ENCODE measurements at places on chromosomes 11 and 22.

GRCh38 chr11:8363921-8364320, 100.2 kb upstream of the LMO1 start:
- no peak for DNase-seq

DNA sequence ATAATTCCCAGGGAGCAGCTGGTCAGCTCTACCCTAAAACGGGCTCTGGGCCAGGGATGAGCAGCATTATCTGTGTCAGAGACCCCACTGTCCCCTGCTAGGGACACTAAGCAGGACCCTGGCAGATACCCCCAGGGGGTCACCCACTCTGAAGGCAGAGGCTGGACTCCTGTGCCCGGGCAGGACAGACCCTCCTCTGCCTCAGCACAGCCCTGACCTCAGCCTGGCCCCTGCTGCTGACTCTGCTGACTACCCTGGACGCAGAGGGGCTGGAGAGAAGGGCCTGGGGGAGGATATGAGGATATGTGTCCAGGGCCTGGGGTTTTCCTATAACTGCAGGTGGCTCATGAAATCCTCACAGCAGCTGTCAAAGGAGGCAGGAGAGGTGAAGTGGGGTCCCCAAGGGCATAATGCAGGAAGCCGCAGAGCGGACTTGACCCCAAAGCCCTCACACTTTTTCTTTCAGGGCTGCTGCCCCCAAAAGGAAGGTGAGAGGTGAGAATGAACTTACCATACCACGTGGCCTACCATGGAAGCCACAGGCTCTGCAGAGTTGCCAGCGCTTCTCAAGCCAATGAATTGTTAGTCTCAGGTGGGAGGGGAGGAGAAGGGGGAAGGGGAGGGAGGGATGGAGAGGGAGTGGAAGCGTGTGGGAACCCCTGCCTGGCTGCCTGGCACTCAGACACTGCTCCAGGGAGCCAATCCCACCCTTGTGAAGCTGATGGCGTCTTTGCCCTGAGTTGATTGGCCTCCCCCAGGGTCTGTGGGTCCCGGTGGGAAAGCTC, 76.7 kb upstream of the WNT11 start:
- DNase-seq: no peak

DNA sequence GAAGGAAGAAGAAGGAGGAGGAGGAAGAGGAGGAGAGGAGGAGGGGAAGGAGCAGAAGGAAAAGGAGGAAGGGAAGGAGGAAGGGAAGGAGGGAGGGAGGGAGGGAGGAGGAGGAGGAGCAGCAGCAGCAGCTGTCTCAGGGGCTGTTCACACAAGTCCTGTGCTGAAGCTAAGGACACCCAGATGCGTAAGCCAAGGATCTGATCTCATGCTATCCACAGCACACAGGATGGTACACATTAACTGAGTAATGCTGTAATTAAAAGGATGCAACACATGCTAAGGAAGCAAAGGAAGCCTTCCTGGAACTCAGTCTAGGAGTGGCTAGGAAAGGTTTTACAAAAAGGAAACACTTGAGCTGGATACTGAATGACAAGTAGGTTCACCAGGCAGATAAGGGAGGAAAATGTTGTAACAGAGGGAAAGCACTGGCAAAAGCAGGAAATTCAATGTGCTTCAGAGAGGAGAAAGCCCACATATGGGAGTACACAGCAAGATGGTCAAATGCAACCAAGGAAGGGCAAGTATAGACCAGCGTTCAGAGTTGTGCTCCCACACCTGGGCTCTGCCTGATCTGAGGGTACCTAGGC, 32.0 kb downstream of the TRIM66 start:
- DNase-seq: no peak

GRCh38 chr11:72233056-72233772, 8.6 kb downstream of the INPPL1 start:
- no peak for DNase-seq

DNA sequence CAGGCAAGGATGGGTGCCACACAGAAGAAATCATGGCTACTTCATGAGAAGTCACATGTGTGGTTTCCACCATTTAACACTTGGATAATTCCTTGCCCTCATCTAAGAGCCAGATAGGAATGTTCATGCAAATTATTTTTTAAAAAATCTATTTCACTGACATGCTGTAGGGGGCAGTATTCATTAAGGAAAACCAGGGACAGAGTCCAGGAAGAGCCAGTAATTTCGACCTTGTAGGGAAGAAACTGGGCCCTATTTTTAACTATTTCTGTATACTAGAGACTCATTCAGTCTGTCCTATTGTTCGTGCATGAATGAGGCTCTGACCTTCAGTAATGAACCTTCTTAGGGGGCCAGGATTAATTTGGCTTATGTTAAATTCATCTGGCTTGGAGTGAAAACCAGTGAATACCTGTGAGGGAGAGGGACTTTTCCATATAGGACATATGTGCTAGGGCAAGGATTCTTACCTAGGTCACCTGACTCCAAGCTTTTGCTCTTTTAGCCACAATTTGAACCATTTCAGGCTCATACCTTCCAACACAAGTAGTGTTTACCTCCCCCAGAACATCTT, 192.7 kb downstream of the NAV2 start:
- DNase-seq: no peak

GRCh38 chr11:112388496-112388895, 127.8 kb upstream of the PLET1 start:
- DNase-seq: no peak
